ENCODE measurements at places on chromosomes 3 and 15.

DNA sequence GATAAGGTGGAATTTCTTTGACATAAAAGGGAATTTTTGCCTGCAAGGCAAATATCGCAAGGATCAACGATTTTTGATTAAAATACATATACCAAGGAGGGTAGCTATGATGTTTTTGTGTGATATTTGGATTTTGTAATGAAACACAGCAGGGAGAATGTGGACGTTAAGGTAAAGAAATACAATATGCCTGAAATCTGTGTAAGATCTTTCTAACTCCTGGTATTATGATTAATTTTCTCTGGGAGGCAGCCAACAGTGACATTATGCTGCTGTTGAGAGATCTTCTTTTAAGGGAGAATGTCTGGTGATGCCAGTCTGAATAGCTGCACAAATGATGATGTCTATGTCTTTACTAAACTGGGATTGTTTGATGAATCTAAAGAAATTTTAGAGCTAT, 972.2 kb downstream of the SQOR start:
- DNase-seq = no peak

GRCh38 chr3:126464494-126464893, 11.2 kb downstream of the ZXDC start:
- no peak for DNase-seq

DNA sequence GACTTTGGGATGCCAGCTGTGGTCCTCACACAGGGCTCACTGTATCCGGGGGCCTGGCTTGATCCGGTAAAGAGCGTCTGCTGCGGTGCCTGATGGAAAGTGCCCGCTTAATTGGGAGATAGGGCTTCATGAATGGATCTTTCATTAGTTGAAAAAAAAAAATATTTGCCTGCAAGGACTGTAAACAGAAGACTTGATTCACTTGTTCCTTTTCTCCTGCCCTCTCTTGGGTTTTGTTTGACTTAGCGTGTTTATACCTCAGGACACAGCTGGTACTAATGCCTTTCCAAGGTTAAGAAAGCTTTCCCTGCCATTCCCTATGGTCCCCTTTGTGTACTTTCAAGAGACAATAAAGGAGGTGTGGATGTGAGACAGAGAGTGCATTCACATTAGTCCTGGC, 493.3 kb downstream of the LPP start:
- no peak for DNase-seq

DNA sequence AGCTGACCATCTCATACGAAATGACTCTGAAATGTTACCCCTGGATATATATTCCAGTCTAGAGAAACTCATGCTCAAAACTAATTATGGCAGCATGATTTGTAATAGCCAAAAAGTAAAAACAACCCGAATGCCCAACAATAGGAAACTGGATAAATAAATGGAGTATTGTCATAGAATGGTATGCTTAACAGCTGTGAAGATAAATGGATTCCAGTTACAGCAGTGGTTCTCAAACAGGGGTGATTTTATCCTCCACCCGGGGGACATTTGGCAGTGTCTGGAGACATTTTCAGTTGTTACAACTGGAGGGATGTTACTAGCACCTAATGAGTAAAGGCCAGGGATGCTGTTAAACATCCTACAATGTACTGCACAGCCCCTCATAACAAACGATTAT, 52.3 kb upstream of the PIAS1 start:
- no peak for DNase-seq

- no peak for DNase-seq
Observed at GRCh38 chr3:193791041-193792032, 198.3 kb downstream of the OPA1 start.

- DNase-seq = peak; percentile 26
Observed at GRCh38 chr3:102098130-102098885, 249.0 kb downstream of the NFKBIZ start.

DNA sequence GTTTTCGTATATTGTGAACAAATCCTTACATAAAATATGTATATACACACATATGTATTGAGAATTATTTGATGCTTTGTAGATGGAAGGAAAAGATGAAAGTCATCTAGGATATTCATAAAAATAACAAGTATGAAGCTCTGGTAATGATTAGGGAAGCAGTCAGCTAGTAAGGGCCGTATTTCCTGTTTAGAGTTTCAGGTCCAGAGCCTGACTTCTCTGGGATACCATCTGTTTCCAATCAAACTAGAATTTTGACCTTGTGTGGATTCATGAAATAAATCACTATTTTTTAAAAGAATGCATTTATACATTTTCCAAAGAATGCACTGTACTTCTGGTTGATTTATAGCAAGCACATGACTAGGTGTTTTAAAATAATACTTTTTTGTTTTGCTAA, 156.1 kb upstream of the CGNL1 start:
- DNase-seq = peak; percentile 51

DNA sequence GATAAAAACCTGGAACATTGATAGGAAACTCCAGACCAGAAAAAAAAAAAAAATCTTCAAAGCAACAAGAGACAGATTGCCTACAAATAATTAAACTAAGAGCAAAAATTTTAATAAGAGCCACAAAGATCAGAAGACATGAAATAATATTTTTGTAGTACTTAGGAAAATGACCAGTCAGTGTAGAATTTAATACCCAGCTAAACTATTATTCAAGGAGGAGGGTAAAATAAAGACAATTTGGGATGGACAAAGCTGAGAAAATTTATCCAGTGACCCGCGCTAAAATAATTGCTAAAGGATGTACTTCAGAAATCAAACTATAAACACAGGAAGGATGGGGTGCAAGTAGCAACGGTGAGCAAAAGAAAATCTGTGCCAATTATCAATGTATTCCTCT, 133.2 kb downstream of the AQP9 start:
- DNase-seq = no peak

All from lung microvascular endothelial cell (primary cell).